ENCODE measurements at places on chromosomes 7 and 10.
A peak's percentile ranks its signal among the peaks of the same experiment; 100 is the strongest.

DNA sequence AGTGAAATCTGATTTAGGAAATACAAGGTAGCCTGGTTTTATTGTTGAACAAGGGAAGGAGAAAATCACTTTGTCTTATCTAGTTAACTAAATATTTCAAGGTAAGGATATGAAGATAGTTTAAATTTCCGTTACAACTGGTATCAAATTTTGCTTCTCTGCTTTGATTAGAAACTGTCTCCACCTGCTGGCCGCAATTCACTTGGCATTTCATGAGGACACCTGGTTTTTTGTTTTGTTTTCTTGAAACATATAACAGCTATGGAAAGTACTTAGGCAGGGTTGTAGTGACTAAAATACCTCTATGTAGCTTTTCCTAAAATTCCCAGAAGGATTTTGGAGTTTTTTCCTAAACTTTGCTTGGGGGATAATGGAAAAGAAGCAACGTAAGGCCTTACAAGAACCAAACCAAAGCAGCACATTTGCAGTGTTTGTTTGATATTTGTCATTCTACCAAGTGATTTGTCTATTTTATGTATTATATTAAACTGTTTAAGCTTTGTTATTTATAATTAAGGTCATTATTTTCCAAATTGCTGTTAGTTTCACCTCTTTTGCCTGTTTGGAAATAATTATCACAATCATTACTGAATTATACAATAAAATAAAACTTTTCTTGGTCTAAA lies 73.6 kb downstream of the AHCYL2 start:
- peak; percentile 5 for DNase-seq

- no peak for DNase-seq
Measured at GRCh38 chr10:53537508-53537907, 764.9 kb upstream of the MBL2 start.

GRCh38 chr10:89798092-89798491 lies 96.7 kb downstream of the KIF20B start:
- DNase-seq: no peak

DNA sequence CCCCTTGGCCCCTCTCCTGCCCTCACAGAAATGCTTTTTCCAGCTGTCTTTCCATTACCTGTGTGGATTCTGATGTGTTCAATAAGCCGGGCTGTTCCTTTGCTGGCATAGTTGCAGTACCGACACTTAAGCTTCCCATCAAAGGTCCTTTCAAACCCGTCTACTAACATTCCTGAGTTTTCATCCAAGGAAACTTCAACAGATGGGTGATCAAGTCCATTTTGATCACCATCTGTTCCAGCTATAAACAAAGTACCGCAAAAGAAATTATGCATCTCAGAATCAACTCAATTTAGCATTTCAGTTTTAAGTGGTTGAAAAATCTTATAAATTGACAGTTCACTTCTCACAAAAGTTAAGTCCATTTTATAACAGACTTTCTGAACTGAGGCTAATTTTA lies 12.7 kb downstream of the IKZF5 start:
- no peak for DNase-seq

- no peak for DNase-seq
Measured at GRCh38 chr7:106625678-106626301, 35.2 kb downstream of the CCDC71L start.

GRCh38 chr10:75880031-75880775 lies 448.8 kb downstream of the LRMDA start:
- no peak for DNase-seq

DNA sequence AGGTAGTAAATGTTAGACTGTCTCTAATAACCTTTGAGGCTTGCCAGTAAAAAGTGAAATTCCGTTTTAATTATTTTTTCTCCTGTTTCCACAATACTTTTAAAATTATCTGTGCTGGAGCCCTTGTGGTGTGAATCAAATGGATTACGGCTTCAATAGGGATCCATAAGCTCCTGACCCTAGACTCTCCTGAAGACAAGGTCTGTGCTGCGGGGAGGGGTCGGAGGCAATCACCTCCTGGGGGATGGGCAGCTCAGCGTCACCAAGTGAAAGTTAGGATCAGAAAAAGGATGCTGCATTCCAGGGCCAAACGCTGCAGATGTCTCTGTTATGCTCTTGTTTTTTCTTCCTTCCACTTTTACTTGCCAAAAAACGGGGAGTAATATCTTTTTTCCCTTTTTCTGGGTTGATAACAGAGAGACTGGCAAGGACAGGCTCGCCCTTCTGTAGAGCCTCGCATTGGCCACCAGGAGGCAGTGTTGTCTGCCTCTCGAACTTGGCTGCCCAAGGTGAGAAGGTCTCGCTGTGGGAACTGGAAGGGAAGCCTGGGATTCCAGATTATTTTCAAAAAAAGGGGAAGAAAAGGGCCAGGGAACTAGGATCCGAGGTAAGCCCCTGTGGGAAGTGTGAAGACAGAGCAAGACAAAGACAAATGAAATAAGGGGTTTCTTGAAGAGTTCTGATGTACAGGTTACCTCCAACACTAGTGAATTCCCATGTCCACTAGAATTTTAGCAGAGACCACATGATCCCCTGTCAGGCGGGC lies 621.9 kb downstream of the ACTR3B start:
- DNase-seq: no peak

- DNase-seq: no peak
Measured at GRCh38 chr7:112546723-112547513, 66.1 kb downstream of the LSMEM1 start.

DNA sequence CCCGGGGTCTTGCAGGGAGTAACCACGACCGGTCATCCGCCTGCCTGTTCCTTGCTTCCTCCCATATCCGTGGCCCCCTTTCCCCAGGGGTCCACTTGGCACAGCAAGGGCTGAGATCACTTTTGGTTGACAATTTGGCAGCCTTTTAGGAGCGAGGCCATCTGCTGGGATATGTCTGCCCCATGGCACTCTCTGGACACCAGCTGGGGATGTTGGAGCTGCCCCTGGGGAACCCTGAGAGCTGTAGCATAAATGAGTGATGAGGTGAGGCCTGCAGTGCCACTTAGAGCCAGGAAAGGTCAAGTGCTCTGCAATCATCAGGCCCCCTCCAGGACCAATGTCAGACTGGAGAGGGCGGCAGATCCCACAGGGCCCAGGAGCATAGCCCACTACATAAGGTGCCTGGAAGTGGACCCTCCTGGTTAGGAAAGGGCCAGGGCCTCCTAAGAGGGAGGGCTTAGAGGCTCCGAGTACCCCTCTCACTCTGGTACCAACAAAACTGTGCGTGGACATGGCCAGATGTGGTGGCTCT lies 92.1 kb downstream of the HIP1 start:
- DNase-seq: no peak

DNA sequence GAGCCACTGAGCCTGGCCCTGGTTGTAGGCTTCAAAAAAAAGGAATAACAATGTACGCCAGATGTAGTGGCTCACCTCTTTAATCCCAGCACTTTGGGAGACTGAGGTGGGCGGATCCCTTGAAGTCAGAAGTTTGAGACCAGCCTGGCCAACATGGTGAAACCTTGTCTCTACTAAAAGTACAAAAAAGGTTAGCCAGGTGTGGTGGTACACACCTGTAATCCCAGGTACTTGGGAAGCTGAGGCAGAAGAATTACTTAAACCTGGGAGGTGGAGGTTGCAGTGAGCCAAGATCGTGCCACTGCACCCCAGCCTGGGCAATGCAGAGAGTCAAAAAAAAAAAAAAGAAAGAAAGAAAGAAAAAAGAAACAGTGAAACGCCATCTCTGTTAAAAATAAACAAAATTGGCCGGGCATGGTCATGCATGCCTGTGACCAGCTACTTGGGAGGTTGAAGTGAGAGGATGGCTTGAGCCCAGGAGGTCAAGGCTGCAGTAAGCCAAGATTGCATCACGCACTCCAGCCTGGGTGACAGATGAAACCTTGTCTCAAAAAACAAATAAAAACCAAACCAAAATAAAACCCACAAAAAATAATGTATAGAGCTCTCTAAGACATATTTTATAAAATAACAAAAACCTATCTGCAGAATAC lies 4.7 kb upstream of the KLHDC10 start:
- no peak for DNase-seq

GRCh38 chr7:44279286-44279685 lies 46.1 kb downstream of the CAMK2B start:
- no peak for DNase-seq

GRCh38 chr10:103808780-103809179 lies 46.6 kb downstream of the SH3PXD2A start:
- no peak for DNase-seq

DNA sequence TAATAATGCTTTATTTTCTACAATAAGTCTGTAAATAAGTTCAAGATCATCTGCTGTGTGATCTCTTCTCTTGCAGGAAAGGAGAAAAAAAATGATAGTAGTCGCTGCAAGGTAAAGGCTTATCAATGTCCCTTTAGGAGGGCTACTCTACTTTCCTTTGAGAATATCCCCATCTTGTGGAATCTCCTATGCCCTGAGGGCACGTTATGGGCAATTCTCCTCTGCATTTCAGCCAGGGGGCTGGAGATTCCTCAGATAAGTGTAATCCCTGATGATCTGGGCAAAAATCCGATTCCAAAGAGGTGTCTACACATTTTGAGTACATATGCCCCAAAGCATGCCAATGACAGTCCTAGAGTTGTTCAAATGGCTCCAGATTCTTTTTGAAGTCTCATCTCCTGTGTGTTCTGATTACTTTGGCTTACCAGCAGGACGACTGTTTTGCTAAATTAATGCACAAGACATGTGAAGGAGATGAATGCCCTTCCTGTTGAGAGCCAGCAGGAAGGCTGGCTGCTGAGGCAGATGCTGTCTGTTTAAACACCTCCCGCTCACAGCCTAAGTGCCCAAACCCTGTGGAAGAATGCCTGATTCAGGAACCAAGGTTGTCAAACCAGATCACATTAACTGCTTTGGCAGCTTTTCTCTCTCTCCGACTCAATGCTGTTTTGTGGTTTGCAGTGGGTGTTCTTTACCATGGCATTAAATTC lies 171.2 kb upstream of the COL1A2 start:
- DNase-seq: no peak

- DNase-seq: no peak
Measured at GRCh38 chr7:45644237-45644636, 70.1 kb downstream of the ADCY1 start.

DNA sequence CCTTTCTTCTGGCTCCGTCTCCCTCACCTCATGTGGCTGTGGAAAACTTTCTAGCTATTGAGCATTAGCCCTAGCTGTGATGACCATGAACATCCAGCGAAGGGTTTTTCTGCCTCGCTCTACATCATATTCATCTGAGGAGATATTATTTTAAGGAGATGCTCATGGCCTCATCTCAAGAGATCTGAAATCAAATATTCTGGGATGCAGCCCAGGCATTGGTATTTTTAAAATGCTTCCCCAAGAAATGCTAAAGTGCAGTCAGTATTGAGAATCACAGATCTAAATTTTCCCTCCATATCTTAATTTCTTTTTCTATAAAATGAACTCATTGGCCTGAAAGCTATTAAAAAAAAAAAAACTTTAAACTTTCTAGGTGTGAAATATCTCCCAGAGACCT lies 238.2 kb upstream of the CELF2 start:
- DNase-seq: no peak

- DNase-seq: no peak
Measured at GRCh38 chr10:133022776-133023100, 65.0 kb upstream of the ADGRA1 start.

DNA sequence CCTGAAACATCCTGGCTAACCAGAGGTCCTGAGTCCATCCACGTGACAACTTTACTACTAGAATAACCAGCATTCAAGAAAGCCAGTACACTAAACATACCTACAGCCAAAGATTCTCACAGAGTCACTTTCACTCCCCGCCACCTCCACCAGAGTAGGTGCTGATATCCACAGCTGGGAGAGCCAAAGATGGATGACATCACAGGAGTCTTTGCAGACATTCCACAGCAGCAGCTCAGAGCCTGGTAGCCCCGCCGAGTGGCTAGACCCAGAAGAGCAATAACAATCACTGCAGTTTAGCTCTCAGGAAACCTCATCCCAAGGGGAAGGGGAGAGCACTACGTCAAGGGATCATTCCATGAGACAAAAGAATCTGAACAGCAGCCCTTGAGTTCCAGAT lies 13.5 kb upstream of the ADAM22 start:
- no peak for DNase-seq

DNA sequence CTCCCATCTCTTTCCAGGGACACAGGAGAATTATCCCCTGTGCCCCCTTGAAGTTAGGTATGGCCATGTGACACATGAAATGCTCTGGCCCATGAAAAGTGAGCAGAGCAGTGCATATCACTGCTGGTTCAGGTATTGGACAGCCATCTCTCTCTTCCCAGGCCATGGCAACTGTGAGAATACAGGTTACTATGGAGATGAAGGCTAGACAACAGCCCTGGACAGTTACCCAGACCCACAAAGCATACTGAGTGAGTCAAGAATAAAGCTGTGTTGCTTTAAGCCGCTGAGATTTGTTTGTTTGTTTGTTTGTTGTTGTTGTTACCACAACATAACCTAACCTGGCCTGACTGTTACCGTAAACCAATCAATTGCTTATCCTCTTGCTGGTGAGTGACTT lies 722.3 kb downstream of the KCNMA1 start:
- no peak for DNase-seq

GRCh38 chr7:101917566-101917965 lies 100.1 kb downstream of the CUX1 start:
- no peak for DNase-seq

GRCh38 chr7:14842523-14842922 lies 60.0 kb downstream of the DGKB start:
- no peak for DNase-seq

GRCh38 chr7:102828286-102828685 lies 79.5 kb downstream of the FAM185A start:
- DNase-seq: no peak

DNA sequence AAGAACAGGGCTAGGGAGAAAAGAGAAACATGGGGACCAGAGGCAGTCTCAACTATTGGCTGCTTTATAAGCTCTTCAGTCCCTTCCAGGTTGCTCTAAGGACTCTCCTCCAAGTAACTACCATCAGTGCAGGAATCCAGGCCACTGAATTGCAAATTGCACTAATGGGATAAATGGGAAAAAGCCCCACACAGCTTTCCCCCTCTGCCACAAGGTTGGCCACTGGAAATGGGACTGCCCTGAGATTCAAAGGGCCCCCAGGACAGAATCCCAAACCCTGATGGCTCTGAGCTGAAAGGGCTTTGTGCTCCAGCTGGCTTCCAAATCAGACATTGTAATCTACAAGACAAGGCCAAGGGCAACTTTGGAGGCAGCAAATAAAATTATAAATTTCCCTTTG lies 633.2 kb downstream of the ACTR3B start:
- DNase-seq: no peak

Measured in activated naive CD8-positive, alpha-beta T cell treated with anti-CD3 and anti-CD28 coated beads, Interleukin-2, amount 50 U/mL, for 16 hours (primary cell).